Right lung (tissue), 10 donors: ENCODE measurements at places on chromosomes 2 and 18. TPM values are rescaled to one million over a fixed set of nuclear protein-coding genes. Genes with fewer than 3 reads are reported as not detected.
A peak's percentile ranks its signal among the peaks of the same experiment; 100 is the strongest.

GRCh38 chr2:118816669-118817068 lies 30.8 kb downstream of the EN1 start:
- DNase-seq, result no peak

GRCh38 chr2:207516206-207516605 lies 13.6 kb upstream of the CREB1 start:
- no peak for DNase-seq

Gene C1GALT1C1L
- polyA plus RNA-seq, result 1.6 TPM

Gene CSRNP3
- polyA plus RNA-seq, result 10.0 TPM

- DNase-seq, result no peak
Observed at GRCh38 chr2:57343391-57344006, 703.1 kb upstream of the VRK2 start.

Gene MGAT4A
- 18.0 TPM for polyA plus RNA-seq

Gene PPP1R1C
- 2.7 TPM for polyA plus RNA-seq

DNA sequence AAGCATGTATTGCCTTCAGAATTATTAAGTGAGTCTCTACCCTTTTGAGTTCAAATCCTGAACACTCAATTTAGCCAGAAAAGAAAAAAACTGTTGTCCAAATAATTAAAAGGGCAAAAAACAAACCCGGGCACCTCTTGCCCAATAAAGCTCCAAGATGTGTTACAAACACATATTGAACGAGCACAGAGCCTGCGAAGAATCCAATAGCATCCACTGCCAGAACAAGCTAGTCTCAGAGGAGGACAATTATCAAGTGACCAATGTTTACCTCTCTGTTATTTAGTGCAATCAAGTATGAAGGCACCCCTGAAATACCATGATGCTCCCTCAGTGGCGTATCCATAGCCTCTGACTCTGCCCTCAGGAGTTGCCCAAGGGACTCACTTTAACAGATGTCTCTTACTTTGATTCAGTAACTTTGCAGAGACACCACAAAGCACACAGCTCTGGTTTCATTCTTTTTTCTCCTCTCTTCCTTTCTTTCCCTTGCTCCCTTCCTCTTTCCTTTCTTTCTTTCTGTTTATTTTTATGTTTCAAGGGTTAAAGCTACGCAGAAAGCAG lies 93.5 kb upstream of the SPATS2L start:
- DNase-seq, result no peak

Gene ALPI
- polyA plus RNA-seq, result not detected

- DNase-seq, result no peak
Observed at GRCh38 chr2:219812672-219813071, 185.2 kb downstream of the SLC4A3 start.

DNA sequence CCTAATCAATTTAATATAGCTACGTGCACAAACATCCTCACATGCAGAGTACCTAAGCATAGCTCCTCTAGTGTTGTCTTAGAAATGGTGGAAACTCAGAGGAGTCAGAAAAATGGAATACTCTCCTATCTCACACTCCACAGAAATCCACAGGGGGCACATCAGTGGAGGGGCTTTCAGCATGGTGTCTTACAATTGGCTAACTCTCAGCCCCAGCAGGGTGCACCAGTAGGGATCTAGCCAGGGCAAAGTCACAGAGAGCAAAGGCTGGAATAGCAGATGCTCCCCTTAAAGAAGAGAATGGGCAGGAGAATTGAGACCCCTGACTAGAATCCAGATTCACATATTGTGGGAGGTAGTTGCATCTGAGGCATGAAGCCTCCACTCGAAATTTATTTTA lies 135.7 kb downstream of the MAIP1 start:
- DNase-seq, result no peak

GRCh38 chr2:71556692-71557250 lies 103.4 kb downstream of the DYSF start:
- no peak for DNase-seq

DNA sequence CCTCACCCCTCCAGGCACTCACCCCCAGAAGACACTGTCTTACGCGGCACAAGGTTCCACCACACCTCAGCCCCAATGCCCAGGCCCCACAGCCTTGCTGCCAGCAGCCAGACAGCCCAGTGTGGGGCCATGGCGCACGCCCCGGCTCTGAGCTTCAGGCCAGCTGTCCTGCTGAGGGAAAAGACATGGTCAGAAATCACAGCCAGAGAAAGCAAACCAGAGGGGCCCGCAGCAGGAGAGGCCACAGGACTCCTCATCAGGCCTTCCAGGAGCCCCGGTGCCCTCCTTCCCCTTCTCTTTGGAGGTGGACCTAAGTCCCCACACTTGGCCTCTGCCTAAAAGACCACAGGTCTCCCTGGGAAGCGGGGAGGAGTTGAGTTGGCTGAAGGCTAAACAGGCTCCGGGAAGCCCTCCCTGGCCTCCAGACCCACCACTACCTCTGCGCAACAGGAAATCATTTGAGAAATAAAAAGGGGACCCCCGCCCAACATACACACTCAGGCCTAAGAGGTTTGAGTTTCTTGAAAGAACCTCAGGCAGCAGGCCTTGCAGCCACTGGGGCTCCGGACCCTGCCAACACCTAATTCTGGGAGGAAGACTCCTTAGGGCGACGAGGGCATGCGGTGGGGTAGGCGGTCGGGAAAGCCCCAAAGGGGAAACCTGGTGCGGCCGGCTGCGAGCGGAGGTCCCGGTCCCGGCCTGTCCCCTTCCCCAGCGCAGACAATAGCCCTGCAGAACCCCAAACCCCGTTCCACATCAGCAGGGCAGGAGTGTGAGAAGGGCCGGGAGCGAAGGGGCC lies 1.9 kb downstream of the SEMA4C start:
- no peak for DNase-seq

DNA sequence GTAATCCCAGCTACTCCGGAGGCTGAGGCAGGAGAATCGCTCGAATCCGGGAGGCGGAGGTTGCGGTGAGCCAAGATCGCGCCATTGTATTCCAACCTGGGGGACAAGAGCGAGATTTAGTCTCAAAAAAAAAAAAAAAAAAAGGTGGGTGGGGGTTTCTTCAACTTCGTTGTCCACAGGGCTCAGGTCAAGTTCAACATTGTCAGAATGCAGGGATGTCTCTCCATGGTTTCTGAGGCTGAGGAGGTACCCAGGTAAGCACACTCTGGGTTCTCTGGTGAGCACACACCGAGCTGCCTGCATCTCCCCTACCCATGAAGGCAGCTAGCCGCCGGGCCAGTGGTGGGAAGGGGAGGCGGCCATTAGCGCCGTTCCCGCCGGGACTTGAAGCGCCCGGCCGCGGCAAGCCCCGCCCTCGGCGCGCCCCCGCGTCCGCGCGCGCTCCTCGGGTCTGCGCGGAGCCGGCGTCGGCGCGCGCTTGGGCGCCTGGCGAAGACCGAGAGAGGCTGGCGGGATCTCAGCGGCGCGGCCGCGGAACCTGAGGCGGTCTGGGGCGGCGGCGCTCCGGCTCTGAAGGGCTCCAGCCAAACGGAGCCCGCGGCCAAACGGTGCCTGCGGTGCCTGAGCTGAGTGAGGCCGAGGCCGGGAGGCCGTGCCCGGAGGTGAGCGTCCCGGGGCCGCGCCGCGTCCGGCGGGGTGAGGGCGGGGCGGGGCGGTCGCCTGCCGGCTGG lies at the start of gene UBXN2A:
TSS of gene UBXN2A (plus strand) at position 477 of the 731 bp plus-strand sequence. CDS start 17,852 bp downstream, outside the sequence.
- peak; percentile 86 for DNase-seq

- DNase-seq, result no peak
Observed at GRCh38 chr2:191274413-191274815, 29.2 kb downstream of the MYO1B start.

DNA sequence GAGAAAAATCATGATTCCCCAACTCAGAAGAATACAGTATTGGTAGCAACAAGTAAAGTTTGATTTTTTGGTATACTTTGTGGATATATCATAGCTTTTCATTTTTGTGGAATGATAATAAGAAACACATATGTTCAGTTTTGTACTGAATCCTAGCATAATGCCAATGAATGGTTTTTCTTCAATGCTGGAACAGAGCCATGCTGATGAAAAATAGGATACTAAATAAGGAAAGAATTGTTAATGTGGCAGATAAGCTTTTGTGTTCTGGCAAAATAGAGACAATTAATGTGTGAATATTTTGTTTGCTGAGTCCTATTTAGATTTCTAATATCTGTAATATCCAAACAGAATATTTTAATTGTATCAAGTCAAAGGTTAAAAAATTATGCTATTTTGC lies 21.9 kb downstream of the CD28 start:
- DNase-seq, result no peak

DNA sequence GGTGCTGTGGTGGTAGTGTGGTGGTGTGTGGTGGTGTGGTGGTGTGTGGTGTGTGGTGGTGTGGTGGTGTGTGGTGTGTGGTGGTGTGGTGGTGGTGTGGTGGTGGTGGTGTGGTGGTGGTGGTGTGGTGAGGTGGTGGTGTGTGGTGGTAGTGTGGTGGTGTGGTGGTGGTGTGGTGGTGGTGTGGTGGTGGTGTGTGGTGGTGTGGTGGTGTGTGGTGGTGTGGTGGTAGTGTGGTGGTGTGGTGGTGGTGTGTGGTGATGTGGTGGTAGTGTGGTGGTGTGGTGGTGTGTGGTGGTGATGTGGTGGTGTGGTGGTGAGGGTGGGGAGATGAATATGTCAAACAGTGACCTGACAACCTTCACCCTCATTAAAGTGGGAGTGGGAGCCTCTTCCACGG lies 55.6 kb upstream of the DLGAP1 start:
- DNase-seq, result no peak

Gene TXNDC2
- polyA plus RNA-seq, result 0.09 TPM

GRCh38 chr18:3906116-3906750 lies 456.3 kb downstream of the TGIF1 start:
- no peak for DNase-seq

DNA sequence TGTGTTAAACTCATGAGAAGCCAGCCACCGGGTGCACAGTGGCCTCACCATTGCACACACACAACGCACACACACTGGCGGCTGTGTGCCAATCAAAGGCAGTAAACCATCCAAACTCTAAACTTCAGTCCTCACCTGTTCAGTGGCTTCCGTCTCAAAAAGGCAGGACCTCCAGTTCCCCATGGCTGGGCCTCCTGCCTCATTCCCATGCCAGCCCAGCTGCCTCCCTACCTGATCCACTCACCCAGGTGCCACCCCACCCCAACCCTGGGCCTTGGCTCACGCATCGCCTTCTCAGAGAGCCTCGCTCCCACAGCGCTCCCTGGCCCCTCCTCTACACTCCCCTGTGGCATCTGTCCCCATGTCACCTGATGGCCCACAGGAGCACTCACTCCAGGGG lies 190.9 kb downstream of the EIPR1 start:
- no peak for DNase-seq

DNA sequence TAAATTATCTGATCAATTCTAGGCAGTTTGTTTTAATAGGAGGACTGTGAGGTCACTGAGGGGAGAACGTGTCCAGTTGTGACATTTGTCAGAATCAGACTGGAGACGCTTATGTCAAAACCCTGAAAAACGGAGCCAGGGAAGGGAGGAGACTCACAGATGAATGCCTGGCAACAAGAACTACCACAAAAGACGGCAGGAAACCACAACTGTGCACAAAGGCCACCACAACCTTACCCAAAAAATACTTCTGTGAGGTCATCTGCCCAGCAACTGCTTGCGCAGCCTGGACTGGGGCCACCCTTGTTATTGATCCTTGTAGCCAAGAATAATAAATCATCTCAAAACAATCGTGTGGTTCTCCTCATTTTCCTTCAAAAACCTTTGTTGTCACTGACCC lies 173.0 kb upstream of the ALKAL2 start:
- DNase-seq, result no peak

Gene REG3G
- not detected for polyA plus RNA-seq

DNA sequence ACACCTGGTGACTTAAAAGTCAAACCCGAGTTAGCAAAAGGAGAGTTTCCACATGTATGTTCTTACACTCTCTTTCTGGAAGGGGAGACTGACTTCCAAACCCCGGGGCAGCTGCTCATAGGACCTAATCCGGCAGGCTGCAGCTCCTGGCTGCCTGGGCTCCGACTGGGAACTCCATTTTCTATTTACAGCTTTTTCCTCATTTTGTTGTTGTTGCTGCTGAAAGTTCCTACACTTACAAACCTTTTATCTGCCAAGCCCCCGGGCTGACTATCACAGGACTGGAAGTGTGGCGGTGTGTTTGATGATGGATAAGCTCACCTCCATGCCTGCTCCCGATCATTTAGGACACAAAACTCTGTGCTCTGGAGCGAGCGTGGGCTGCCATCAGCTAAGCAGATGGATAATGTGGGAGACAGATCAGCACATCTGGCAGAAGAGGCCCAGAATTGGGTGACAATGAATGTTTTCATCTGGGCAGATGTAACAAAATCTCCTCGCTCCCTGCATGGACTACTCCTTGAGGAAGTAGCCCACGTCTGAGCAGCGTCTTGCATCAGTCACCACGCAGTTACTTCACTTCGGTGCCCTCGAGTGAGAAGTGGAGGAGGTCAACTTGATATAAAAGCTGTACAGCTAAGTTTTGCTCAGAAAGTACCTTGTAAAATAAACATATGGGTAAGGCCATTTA lies 114.4 kb upstream of the COPS8 start:
- DNase-seq, result peak; percentile 94

- DNase-seq, result no peak
Observed at GRCh38 chr2:65300761-65301711, 73.4 kb downstream of the ACTR2 start.

DNA sequence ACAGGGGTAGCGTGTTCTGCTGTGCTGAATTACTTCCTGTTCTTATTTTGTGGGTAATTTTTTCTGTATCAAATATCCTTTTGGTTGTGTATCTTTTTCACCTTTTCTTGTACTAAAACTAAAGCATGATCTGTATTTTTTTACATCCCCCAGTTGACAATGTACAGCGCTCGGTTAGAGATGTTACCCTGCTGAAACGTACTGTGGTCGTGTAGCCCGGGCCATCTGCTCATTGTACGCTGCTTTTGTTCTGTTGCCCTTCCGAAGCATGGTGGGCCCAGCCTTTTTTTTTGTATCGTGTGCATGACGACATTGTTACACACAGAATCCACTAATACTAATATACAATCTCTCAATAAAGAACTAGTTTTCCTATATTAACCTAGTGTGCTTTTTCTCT lies 233.1 kb downstream of the HAUS1 start:
- DNase-seq, result no peak

Gene ANKRD53
- 2.6 TPM for polyA plus RNA-seq

GRCh38 chr2:101821059-101821805 lies 123.7 kb downstream of the MAP4K4 start:
- DNase-seq, result no peak

Gene PIEZO2
- 208 TPM for polyA plus RNA-seq

Gene LYPD6B
- 19.7 TPM for polyA plus RNA-seq

Gene SPDYA
- polyA plus RNA-seq, result 3.1 TPM

- no peak for DNase-seq
Observed at GRCh38 chr2:162333968-162334367, 10.0 kb upstream of the GCA start.

Gene ATOH8
- 38.7 TPM for polyA plus RNA-seq

GRCh38 chr18:59328683-59329082 lies 10.2 kb upstream of the CPLX4 start:
- DNase-seq, result no peak

DNA sequence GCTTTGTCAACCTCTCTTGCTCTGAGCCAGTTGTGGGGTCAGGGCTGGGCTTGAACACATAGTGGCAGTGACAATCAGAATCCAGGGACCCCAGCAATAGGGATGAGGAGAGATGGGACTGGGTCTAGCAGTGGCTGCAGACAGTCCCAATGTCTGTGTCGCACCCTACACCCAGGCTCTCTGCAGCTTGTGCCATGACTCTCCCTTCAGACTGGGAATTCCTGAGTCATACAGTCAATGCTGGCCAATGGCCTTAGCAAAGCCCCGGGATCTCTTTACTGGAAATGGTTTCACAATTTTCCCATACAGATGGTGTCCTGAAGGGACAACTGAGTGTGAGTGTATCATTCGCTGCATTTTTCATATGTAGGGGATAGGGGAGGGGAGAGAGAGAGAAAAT lies 74.2 kb upstream of the CELF4 start:
- no peak for DNase-seq

- DNase-seq, result no peak
Observed at GRCh38 chr2:118223992-118224894, 136.0 kb downstream of the INSIG2 start.

- no peak for DNase-seq
Observed at GRCh38 chr18:63586431-63586830, 712 bp upstream of the SERPINB13 start.
